ENCODE measurements at places on chromosomes 5 and 9.

- no peak for DNase-seq
Observed at GRCh38 chr5:110398951-110399350, 327.5 kb downstream of the TMEM232 start.

GRCh38 chr9:109171926-109172325 is 4.9 kb upstream of the FRRS1L start:
- no peak for DNase-seq

- DNase-seq = no peak
Observed at GRCh38 chr5:15929611-15930263, 249.9 kb downstream of the MARCHF11 start.

- no peak for DNase-seq
Observed at GRCh38 chr9:124707666-124708065, 63.4 kb downstream of the NR6A1 start.

DNA sequence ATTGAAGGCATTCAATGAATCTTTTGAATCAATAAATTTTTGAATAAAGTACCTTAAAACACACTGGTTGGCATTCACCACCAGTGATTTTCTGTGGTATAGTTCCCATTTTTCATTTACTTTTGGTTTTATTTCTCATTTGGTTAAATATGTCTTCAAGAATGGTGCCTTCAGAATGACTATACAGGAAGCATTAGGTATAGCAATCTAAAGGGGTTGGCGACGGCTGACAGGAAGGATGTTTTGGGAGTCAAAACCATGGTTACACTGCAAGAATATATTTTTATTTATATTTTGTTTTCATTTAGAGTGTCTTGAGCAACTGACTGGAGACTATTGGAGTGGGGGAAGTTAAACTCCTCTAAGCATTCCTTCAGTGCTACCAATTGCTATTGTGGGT is 235.7 kb downstream of the HTR1A start:
- no peak for DNase-seq

DNA sequence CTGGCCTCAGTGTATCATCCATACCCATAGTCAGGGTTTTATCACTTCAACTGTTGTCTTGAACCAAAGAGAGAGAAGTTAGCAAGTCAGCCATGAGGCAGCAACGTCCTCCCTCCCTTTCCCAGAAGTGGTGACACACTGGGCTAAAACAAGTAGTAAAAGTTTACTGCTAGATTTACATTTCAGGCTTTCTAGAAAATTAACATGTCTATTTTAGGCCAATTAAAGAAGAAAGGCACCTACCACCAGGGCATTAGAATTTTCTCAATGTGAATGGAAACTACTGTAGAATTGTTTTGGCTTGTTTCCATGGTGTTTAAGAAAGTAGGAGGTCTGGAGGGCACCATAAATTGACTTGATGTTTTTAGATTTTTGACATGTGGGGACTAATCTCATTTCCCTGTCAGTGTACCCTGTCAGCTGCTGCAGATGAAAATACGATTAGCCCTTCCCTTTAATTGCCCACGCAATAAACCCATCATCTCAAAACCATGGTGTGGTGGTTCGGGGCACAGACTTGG is 121.8 kb upstream of the ELL2 start:
- no peak for DNase-seq

GRCh38 chr9:79431019-79431679 is 140.6 kb upstream of the TLE4 start:
- no peak for DNase-seq

- DNase-seq = no peak
Observed at GRCh38 chr5:147452165-147452811, 57.6 kb downstream of the DPYSL3 start.

DNA sequence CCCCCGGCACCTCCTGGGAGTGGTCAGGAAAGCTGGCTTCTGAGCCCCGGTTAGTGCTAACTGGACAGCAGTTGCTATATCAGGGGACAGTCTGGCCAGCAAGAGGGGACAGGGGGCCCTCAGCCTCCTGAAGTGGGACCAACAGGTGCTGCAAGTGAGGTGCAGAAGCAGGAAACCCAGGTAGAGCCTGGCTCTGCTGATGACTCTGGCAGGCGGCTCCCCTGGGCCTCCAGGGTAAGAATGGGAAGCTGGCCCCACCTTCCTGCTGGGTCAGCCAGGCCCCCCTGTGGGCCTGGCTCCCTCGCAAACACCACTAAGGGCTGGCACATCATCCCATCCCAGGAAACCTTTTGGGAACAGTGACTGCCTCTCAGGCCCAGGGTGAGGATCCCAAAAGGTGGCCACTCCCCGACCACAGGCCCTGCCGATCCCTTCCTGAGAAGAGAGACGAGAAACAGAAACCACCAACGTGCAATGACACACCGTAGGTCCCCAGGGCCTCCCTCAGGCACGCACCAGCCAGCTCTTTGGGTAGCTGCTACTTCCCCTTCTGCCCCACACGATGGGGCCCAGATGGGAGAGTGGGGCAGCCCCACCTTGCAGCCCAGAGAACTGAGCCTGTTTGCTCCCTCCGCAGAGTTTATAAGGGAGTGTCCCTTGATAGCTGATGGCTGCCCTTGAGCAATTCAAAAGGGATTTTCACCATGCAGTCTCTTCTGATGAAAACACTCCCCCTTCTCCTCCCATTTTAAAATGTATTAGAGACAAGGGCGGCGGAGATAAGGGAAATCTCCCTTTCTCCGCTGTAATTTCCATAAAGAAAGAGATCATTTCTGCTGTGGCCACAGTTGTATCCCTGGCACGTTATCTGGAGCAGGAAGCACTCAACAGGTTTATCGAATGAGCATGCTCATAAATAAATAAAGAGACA is 76.8 kb downstream of the STK10 start:
- no peak for DNase-seq

GRCh38 chr5:138664276-138664943 is 88.8 kb upstream of the CTNNA1 start:
- no peak for DNase-seq

GRCh38 chr5:117803533-117803932 is 1184.8 kb downstream of the DTWD2 start:
- no peak for DNase-seq

- no peak for DNase-seq
Observed at GRCh38 chr5:157271740-157272271, 5.9 kb downstream of the CYFIP2 start.

Data from pancreas (tissue), 10 donors.